ENCODE measurements at places on chromosomes 7 and 10.

DNA sequence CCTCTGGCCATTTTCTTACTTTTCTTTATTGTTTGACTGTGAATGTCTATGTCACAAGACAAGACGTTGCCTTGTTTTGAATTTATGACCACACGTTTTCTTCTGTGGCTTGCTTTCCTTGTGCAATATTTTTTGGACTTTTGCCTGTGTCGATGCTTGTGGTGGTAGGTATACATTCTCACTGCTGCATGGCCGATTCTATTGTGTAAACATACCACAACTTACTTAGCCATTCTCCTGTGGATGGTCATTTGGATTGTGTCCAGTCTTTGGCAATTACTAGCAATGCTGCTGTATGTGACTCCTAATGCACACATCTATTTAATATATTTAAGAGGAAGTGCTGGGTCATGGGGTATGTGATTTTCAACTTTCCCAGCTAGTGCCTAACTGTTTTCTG is 18.0 kb upstream of the DLG5 start:
- no peak for DNase-seq

DNA sequence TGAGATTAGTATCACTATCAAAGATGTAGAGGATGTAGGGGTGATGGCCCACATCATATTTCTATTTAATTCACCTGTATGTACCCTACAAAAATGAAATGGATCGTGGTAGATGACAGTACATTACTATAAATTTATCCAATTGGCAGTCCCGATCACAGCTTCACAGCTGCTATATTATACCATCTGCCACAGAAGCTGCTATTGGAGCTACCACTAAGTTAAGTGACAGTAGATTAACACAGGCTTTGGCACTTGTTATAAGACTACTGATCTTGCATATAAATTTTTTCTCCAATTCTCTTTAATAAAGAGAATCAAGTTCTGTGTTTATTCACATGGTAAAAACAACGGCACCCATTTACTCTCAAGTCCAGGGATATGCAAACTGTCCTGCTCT is 24.9 kb upstream of the MAGI2 start:
- DNase-seq = no peak

- DNase-seq = no peak
These were observed 495.2 kb downstream of the GLRX3 start for GRCh38 chr10:130631142-130632096.

DNA sequence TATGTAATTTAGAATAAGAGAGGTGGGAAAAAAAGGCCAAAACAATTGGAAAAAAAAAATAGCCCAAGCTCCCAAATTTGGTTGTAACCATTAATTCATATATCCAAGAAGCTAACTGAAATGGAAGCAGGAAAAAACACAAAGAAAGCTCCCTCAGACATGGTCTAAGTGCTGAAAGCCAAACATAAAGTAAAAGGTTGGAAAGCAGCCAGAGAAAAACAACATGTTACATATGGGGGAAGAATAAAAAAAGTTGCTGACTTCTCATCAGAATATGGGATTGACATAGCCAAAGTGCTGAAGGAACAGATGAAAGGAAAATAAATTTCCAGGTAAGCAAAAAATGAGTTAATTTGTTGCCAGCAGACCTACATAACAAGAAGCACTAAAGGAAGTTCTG is 40.3 kb downstream of the PDZD8 start:
- no peak for DNase-seq

DNA sequence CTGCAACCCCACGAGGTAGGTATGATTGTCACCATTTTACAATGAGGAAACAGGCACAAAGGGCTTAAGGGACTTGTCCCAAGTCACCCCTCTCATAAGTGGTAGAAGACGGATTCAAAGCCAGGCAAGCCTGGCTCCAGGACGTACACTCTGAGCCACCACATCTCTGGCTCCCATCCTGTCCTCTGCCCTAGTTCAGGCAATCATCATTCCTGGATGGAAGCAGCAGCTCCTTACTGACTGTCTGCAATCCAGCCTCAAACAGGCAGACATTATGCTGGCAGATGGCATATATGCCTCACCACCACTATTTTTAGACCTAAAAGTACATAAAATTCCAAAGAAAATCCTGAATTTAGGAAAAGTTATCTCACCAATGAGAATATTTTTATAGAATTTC is 100.7 kb downstream of the USP6NL start:
- no peak for DNase-seq

DNA sequence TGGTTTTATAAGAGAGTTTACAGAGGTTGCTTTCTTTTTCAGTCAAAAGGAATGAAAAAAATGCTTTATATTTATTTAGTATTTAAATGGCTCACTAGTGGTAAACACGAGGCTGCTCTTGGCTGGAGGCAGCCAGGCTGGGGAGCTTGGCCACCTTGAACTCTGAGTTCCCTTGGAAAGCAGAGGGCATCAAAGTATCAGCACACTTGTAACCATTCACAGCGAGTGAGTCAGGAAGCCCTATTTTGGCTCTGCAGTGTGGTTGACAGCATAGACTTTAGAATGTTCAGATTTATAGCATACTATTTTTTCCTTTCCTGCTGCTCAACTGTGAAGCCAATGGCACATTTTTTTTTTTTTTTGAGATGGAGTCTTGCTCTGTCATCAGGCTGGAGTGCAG is 51.6 kb downstream of the CYCS start:
- peak; percentile 35 for DNase-seq

- peak; percentile 78 for DNase-seq
These were observed 298.5 kb downstream of the NEBL start for GRCh38 chr10:20598590-20598989.

DNA sequence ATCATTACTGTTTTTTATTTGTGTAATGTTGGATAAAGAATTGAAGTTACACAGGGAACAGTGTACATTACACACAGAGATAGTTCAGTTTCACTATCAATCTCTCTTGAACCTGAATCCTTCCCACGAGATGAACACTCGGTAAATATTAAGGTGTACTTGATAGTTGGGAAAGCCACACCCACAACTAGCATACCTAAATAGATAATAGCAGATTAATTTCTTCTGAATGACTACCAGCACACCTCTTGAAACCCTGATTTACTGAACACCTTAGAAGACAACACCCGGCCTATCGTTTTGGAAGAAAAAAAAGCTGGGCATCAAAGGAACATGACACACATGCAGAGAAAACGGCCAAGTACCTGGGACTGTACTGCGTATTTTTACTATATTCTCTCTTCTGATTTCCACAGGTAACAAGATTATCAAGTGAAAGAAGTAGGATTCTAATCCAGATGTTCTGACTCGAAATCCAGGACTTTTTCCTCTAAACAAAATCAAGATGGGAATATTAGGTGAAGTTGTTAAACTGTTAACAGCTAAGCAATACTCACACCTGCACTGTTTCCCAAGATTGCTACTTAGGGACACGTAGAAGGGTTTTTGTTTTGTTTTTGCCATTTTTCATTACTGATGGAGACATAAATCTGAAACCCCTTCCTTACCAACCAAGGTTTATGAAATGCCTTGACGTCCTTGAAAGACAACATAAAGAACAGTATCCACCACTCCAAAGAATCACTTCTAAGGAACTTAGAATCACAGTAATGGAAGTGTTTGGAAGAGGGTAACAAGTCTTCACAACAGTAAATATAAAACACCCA is 1.0 kb downstream of the CCDC186 start:
- no peak for DNase-seq

- no peak for DNase-seq
These were observed 71.5 kb downstream of the CUBN start for GRCh38 chr10:17058093-17058492.

- DNase-seq = no peak
These were observed 268.5 kb downstream of the DNAJB9 start for GRCh38 chr7:108838198-108838597.

- peak; percentile 38 for DNase-seq
These were observed 138.2 kb downstream of the SVIL start for GRCh38 chr10:29496341-29497162.

GRCh38 chr10:12337453-12338372 is 11.6 kb upstream of the CAMK1D start:
- no peak for DNase-seq

DNA sequence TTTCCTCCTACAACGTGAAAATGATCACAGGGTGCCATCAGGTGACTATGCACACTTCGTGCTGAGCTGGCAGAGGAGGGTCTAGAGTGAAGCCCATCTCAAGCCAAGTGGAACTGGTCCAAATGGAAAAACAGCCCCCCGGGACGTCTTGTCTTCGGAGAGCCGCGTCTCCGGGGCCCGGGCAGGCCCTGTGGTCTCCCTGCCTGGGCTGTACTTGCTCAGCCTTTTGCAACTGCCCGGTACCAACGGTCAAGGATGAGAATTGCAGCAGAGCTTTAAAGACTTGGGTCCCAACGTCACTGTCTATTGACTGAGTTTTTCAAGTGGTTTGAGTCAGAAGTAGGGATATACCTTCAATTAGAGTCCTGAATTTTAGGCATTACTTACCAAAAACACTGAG is 315.5 kb downstream of the PTPRN2 start:
- DNase-seq = no peak

DNA sequence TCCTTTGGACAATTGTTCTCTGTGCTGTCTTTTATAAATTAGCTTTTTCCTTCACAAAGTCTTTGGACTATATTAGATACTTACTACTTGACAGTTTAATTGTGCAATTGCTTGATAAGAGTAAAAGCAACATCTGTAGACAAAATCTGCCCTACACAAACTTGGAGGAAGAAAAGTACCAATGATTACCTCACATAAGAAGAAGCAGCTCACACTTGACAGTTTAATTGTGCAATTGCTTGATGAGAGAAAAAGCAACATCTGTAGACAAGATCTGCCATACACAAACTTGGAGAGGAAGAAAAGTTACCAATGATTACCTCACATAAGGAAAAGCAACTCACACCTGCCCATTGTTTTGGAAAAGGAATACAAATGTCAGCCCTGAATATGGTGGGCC is 17.1 kb upstream of the SCIN start:
- no peak for DNase-seq

GRCh38 chr10:74047304-74047703 is 49.4 kb downstream of the VCL start:
- no peak for DNase-seq

GRCh38 chr10:89310056-89310893 is 8.4 kb downstream of the IFIT2 start:
- no peak for DNase-seq

DNA sequence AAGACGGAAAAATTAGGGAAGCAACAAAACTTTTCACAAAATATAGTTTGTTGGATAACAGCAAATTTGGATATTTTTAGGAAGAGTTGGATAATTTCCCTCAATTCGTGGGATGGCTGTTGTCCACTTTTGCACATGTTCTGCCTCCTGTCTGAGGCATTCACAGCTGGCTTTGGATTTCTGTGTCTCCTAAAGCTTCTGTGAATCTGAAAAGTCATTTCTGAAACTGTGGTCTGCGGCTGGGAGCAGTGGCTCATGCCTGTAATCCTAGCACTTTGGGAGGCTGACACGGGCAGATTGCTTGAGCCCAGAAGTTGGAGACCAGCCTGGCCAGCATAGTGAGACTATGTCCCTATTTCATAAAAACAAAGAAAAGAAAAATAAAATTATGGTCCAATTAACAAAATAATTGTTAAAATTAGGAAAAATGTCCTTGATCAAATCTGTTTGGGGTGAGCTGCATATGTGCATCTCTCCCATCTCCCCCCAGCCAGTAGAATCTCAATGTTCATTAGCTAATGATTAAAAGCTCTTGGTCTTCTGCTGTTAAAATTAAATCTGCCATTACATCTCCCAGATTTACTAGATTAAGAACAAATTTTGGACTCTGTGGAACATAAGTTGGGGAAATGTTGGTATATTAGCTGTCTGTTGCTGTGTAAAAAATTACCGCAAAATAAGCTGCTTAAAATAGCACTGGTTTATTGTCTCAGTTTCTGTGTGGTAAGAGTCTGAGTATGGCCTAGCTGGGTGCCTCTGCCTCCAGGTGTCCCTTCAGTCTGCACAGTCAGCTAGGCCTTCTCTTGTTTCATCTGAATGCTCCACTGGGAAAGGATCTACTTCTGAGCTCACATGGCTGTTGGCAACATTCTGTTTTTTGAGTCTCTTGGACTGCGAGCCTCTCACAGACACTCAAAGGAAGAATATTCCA is 332.0 kb upstream of the FZD1 start:
- DNase-seq = no peak

DNA sequence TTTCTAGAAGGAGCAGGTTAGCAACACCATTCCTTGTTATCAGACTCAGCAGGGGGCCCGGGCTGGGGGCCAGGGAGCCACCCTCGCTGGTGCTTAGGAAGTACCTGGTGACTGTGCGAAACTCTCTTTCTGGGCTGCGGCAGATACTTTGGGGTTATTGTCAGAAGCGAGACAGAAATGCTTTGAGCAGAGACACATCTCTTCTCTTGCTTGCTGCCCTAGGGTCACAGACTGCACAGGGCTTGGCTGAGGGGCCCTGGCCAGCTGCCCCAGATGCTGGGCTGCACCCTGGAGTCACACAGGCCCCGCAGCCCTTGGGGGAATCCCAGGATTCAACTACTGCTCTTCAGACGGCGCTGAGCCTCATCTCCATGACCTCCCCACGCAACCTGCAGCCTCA is 91.9 kb downstream of the WDFY4 start:
- DNase-seq = no peak

GRCh38 chr10:101054876-101055275 is 6.9 kb upstream of the KAZALD1 start:
- no peak for DNase-seq

DNA sequence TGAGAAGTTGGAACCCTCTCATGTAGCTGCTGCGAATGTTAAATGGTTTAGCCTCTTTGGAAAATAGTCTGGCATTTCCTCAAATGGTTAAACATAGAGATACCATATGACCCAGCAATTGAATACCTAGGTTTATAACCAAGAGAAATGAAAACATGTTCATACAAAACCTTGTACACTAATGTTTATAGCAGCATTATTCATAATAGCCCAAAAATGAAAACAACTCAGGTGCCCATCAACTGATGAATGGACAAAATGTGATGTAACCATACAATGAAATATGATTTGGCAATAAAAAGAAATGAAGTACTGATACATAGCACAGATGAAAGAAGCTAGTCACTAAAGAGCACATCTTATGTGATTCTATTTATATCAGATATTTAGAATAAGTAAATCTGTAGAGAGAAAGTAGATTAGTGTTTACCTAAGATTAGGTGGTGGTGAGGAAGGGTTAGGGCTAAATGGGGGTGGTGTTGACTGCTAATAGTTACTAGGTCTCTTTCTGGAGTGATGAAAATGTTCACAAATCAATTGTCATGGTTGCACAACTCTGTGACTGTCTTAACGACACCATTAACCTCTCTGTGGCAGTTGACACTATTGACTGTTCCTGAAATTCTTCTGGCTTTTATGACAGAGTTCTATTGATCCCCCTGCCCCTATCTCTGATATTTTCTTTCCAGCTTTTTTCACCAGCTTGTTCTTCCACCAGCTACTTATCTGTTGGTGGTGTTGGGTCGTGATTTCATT is 35.2 kb downstream of the VCL start:
- no peak for DNase-seq

GRCh38 chr7:157513682-157514081 is 176.9 kb downstream of the DNAJB6 start:
- no peak for DNase-seq

GRCh38 chr10:69130251-69130650 is 6.3 kb downstream of the VPS26A start:
- DNase-seq = no peak

DNA sequence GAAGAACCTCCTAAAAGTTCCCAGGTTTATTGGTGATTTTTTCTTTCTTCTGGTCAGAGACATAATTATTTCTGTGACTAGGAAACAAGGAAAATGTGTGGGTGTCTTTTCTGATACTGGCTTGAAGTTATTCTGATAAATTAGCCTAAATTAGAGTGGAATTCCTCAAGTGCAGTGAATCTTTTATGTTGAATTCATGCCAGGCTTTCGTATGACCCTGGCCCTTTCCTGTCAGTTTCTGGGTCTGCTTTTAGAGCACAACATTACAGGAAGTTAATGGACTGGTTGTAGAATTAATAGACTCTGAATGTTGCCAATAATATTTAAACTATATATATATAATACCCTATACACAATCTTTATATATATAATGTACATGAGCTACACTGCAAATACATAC is 230.6 kb upstream of the KIAA1217 start:
- peak; percentile 10 for DNase-seq

All from kidney glomerular epithelial cell (primary cell).